Foreskin keratinocyte (primary cell): ENCODE measurements at places on chromosomes 4 and X. TPM values are rescaled to one million over a fixed set of nuclear protein-coding genes. Genes with fewer than 3 reads are reported as not detected.

The SOX3 gene
- polyA plus RNA-seq, result not detected in 2 replicates

The CABS1 gene
- polyA plus RNA-seq, result not detected in 2 replicates

The TCEAL2 gene
- not detected in 2 replicates for polyA plus RNA-seq

The INPP4B gene
- 10.8 and 11.0 TPM in 2 replicates for polyA plus RNA-seq

The BTK gene
- polyA plus RNA-seq, result 0.03 TPM in 1 of 2 replicates, not detected in the other

The NSD2 gene
- polyA plus RNA-seq, result 28.5 and 36.8 TPM in 2 replicates

The AKAP14 gene
- not detected in 2 replicates for polyA plus RNA-seq

The RPS6KA6 gene
- polyA plus RNA-seq, result 0.47 and 0.50 TPM in 2 replicates

The FHIP1A gene
- 0.93 and 1.3 TPM in 2 replicates for polyA plus RNA-seq

The ALG13 gene
- 16.1 and 19.8 TPM in 2 replicates for polyA plus RNA-seq

The TRPC5OS gene
- not detected in 2 replicates for polyA plus RNA-seq

The FDCSP gene
- polyA plus RNA-seq, result not detected in 2 replicates

The KLHL34 gene
- 0.03 and 0.06 TPM in 2 replicates for polyA plus RNA-seq

DNA sequence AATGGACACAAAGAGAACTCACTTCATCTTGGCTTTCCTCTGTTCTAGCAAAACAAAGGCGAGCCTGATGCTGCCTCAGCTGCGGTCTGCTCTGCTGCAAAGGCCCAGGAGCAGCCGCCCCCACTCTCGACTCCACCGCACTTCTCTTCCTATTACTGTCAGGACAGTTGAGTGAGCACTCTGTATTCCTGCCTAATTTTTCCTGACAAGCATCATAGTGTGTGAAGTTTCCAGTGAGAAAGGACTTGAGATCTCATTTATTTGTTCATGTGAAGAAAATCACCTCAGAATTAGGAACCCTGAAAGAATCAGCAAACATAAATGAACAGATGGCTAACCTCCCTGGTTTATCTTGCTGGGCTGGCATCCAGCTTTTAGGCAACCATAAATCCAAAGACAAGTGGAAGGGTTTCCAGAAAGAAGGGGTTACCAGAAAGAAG is 15.6 kb downstream of the SCARB2 start:
- no peak for DNase-seq

DNA sequence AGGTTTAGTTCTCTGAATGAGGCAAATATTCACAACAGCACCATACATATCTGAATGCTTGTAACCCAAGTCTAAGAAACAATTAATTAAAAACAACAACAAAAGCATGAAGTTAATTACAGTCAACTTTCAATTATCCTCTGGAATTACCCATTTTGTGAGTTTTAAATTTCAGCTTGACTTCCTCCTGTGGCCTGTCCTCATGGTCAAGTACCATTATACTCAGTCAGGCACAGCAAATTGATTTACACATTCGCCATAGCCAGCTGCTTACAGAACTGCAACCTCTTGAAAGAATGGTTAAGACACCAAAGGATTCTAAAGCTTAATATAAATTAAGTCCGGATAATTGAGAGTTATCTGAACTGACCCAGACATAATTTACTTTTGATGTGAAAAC is 306.5 kb downstream of the CAMK2D start:
- DNase-seq, result no peak

DNA sequence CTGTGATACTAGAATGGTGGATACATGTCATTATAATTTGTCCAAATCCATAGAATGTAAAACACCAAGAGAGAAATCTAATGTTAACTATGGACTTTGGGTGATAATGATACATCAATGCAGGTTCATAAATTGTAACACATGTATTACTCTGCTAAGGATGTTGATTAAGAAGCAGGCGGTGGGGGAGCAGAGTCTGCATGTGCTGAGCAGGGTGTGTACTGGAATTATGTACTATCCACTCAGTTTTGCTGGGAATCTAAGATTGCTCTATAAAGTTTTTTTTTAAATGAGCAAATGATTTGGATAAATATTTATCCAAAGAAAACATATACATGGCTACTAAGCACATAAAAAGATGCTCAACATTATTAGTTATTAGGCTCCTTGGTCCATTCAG is 15.0 kb upstream of the MANBA start:
- no peak for DNase-seq

DNA sequence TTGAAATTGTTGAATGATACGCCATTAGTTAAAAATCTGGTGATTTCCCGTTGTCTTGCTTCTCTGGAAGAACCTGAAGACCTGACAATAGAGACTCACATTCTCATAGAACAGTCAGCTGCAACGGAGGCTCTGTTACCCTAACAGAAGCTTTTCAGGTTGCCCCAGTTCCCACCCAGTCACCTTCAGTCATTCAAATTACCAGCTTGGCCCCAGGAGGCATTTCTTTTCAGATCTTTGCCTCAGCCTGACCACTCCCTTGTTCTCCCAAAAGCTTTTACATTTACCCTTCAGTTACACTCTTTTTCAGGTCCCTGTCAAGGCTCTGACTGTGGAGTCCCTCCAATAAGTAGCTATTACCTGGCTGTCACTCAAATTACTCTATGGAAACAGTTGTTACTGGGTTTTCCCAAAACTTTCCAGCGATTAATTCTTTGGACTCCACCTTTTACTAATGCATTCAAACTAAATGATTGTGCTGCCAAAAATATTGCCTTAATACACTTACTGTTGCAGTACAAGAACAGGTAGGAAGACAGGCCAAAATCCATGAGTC is 162.2 kb upstream of the FTHL17 start:
- DNase-seq, result no peak

DNA sequence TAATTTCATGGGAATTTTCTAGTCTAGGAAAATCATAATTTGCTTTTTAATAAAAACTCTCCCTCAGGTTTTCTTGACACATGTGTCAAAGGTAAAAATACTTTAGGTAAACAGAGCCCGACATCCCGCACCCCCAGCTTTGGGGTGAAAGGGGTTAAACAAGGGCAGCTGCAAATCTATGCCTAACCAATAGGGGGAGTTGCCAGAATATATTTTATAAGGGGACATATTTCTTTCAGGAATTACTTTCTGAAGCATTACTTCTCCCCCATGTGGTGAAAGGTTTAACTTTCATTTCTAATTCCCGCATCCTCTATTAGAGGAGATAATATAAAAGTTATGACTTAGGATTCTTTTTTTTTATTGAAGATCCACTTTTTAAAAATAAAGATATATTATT is 53.9 kb upstream of the HEPH start:
- peak; percentile 1 for DNase-seq

- peak; percentile 6 for DNase-seq
Observed at GRCh38 chr4:108488865-108489264, 131.5 kb upstream of the RPL34 start.

GRCh38 chr4:97627750-97628149 is 515.5 kb downstream of the STPG2 start:
- DNase-seq, result no peak

DNA sequence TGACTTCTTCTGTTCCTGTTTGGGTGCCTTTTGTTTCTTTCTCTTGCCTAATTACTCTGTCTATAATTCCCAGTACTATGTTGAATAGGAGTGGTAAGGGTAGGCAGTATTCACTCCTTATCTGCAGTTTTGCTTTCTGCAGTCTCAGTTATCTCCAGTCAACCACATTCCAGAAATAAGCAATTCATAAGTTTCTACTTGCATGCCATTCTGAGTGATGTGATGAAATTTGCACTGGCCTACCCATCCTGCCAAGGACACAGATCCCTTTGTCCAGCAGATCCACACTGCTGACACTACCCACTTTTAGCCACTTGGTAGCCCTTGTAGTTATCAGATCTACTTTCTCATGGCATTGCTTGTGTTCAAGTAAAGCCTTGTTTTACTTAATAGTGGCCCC is 971.6 kb upstream of the INTU start:
- no peak for DNase-seq

- no peak for DNase-seq
Observed at GRCh38 chrX:21905313-21905712, 35.2 kb upstream of the SMS start.

DNA sequence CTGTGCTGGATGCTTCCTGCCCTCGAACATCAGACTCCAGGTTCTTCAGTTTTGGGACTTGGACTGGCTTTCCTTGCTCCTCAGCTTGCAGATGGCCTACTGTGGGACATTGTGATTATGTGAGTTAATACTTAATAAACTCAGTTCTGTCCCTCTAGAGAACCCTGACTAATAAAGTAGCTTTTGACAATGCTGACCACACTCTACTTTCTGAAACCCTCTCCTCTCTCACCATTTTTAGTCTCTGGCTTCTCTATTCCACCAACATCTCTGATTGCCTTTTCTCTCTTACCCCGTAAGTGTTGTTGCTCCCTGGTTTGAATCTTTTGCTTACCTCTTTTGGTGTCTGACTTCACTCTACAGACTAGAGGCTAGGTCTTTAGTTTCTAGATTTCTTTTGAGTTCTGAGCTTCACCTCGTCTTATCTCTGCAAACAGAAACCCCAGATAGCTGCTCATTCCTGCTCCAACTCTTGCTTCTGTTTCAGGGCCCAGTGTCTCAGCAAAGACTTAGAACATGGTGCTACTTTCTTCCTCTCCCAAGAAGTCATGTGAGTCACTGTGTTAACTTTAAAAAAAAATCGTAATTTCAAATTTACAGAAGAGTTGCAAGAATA is 11.4 kb downstream of the TMSB4X start:
- no peak for DNase-seq

DNA sequence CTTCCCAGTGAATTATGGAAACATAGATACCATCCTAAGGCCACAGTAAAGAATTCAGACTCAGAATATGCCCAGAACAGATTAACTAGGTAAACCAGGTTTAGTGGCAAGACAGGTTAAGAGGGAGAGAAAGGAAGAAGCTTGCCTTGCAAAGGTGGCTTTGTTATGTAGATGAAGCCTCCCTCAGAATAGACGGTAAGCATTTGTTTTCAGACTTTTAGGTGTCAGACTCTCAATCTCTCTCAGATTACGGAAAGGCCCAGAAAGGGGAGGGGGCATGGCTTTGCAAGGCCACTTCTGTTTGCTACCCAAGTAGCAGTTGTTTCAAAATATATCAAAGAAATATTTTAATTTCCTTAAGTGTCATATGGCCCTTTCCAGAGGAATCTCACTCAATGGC is 457.1 kb upstream of the BOD1L1 start:
- no peak for DNase-seq

DNA sequence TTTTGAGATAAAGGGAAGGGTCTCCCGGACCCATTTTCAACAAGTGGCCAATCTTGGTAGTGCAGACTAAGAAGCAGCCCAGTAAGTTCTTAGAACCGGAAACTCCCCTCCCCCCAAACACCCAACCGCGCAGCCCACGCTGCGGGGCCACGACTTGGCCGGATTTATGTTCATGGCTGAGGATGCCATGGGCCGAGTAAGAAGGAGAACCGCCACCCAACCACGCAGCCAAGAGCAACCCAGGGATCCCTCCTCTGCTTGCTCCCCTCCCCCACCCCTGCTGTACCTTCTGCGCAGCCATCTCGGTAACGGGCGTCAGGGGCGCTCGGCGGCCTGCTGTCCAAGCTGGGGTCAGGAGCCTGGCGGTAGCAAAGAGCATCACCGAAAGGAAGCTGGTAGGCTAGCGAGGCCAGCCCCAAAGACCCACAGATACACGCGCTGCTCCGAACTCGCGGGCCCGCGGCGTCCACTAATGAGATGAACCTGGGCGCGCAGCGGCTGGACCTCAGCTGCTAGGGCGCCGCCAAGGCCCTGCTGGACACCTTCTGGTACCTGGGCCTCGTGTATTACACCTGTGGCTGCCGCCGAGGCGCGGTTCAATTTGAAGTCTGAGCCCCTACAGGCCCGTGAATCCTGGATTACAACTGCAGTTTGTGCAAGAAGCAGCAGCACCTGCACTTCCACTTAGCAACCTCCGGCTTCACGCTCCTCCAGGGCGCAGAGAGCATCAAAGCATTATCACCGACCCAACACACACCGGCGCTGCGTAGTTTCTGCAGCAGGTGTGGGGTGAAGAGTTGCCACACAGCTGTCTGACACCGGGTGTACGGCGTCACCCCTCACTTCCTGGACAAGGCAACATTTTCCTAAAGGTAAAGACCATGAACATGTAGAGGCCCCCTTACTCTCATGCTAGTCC is 63.4 kb downstream of the NUDT10 start:
- DNase-seq, result no peak

DNA sequence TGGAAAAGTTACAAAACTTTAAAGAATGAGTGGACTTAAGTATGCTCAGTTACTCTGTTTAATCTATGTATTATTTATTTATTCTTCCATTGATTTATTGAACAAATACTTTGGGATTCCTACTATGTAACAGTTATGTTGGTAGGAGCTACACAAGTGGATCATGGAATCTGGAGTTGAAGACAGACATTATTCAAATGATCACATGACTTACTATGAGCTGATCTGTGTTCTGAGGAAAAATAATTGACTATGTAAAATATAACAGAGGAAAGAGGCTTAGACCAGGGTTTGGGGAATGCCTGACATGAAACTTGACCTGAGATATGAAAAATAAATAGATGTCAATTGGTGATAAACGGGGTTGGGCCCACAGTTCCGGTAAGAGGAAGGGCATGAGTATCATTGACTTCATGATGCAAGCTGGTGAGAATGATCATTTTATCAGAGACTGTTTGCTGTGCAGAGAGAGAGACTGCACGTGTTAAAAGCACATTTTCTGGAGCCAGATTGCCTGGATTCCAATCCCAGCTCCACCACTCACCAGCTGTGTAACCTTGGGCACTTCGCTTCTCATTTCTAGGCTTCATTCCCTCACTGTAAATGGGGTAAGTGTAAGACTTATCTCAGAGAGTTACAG is 179.0 kb downstream of the SPCS3 start:
- no peak for DNase-seq

- peak; percentile 42 for DNase-seq
Observed at GRCh38 chr4:186746581-186746980, 22.9 kb upstream of the FAT1 start.

DNA sequence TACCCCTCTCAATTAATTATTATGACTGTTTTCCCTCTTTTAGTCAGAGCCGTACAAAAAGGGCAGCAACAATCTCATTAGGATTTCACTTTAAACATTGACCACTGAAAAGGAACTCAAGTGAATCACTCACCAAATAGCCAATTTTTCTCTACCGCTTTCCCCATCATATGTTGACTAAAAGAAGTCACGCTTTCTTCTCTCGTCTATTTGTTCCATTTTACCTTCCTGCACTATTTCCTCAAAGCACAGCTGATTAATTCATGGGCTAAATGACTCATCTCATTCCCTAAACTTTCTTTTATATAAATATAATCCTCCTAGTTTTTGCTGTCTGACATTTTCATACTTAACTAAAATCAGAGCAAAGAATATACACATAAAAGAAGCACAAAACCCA is 8.2 kb downstream of the MID1 start:
- no peak for DNase-seq

GRCh38 chr4:167000141-167000852 is 234.0 kb downstream of the SPOCK3 start:
- peak; percentile 55 for DNase-seq

- DNase-seq, result no peak
Observed at GRCh38 chrX:20225488-20225833, 41.2 kb downstream of the RPS6KA3 start.

GRCh38 chr4:16384576-16384975 is 158.3 kb upstream of the TAPT1 start:
- DNase-seq, result no peak

- DNase-seq, result no peak
Observed at GRCh38 chr4:140944199-140944515, 188.0 kb upstream of the TBC1D9 start.

DNA sequence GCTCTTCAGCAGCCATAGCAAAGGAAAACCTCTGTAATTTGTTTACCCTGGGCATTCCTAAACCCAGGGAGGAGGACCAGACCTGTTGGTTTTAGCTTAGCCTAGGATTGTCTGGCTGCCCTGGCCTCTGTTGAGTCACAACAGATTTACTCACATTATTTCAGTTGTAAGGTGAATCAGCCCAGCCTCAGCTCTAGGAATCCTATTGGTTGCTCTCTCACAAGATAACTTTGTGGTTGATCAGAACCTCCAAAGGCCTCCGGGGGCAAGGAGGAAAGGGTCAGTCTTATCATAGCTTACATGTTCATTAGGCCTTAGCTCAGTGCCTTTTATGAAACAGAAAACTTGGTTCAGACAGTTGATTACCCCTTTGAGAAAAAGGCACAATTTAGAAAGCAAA is 41.0 kb downstream of the PDK3 start:
- peak; percentile 40 for DNase-seq
